ENCODE measurements at places on chromosomes 3 and 15.

GRCh38 chr3:19526071-19526470 is 377.8 kb downstream of the KCNH8 start:
- DNase-seq, result no peak

DNA sequence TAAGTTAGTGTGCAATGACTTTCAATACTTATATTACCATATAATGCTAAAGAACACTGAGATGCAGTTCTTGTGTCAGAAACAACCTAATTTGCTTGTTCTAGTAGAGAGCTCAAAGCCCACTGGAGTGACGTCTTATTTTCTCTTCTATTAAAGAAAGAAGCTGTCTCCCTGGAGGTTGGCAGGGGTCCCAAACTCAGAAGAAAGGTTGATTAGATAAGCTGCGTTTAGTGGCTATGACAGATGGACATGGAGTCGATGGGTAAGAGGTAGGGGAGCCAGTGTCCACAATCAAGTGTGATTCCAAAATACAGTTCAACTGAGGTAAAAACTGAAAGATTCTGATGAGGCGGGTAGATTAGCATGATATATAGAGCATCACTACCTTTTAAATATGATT is 363.6 kb downstream of the NLGN1 start:
- DNase-seq, result no peak

- DNase-seq, result no peak
Measured at GRCh38 chr3:132016061-132017041, 18.5 kb downstream of the CPNE4 start.

GRCh38 chr3:54954022-54954421 is 26.2 kb upstream of the LRTM1 start:
- DNase-seq, result no peak

DNA sequence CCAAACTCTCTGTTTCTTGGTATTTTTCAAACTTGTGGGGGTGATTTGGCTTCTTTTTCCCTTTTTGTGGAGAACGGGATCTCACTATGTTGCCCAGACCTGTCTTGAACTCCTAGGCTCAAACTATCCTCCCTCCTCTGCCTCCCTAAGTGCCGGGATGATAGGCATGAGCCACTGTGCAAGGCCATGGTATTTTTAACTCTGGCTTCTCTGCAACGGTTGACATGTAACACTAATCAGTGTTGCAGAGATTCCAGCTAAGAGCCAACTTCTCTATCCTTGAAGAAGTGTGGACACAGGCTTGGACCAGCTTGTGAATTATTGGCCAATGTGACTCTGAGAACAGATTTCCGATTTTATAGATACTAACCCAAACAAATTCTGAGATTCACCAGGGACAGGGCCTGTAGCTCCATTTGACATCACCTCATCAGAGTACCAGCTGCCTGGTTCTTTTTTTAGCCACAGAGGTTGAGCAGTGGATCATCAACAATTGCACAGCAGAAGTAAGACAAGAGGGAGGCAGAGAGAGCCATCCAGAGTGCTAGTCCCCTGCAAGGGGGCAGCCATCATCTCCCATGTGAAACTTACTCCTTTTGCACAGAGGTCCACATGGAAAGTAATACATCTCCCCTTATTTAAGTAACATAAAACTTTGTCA is 98.1 kb upstream of the SYNPR start:
- DNase-seq, result no peak

All from endothelial cell (in vitro differentiated cells).